Mammary microvascular endothelial cell (primary cell): ENCODE measurements at places on chromosomes 13 and 19. TPM values are rescaled to one million over a fixed set of nuclear protein-coding genes. Genes with fewer than 3 reads are reported as not detected.

The ZNF729 gene
- total RNA-seq = not detected in 2 replicates

The GPR18 gene
- not detected in 2 replicates for total RNA-seq

The ATCAY gene
- not detected in 2 replicates for total RNA-seq

The ATP8B3 gene
- 0.93 and 2.3 TPM in 2 replicates for total RNA-seq

The SLC10A2 gene
- total RNA-seq = not detected in 2 replicates

The CEACAM4 gene
- not detected in 2 replicates for total RNA-seq

The WTIP gene
- total RNA-seq = 14.9 and 28.2 TPM in 2 replicates

The ZNF575 gene
- total RNA-seq = 0.07 and 0.15 TPM in 2 replicates

The LENG9 gene
- 2.9 and 6.0 TPM in 2 replicates for total RNA-seq
